ENCODE measurements at places on chromosomes 16 and 17. TPM values are rescaled to one million over a fixed set of nuclear protein-coding genes. Genes with fewer than 3 reads are reported as not detected.

The APOH gene
- not detected for total RNA-seq

The OR3A3 gene
- not detected for total RNA-seq

The LHX1 gene
- not detected for total RNA-seq

The RGS11 gene
- total RNA-seq: 0.81 TPM

The TTYH2 gene
- total RNA-seq: 0.82 TPM

The AMZ2 gene
- 37.9 TPM for total RNA-seq

The CDH5 gene
- 927 TPM for total RNA-seq

The ODAD4 gene
- total RNA-seq: not detected

The ACSM3 gene
- 1.4 TPM for total RNA-seq

The TRAPPC2L gene
- 70.4 TPM for total RNA-seq

Data from bladder microvascular endothelial cell (primary cell).